ENCODE measurements at places on chromosomes 3 and 15.

- peak; percentile 27 for DNase-seq
These were observed 35.8 kb upstream of the THSD4 start for GRCh38 chr15:71079208-71080044.

DNA sequence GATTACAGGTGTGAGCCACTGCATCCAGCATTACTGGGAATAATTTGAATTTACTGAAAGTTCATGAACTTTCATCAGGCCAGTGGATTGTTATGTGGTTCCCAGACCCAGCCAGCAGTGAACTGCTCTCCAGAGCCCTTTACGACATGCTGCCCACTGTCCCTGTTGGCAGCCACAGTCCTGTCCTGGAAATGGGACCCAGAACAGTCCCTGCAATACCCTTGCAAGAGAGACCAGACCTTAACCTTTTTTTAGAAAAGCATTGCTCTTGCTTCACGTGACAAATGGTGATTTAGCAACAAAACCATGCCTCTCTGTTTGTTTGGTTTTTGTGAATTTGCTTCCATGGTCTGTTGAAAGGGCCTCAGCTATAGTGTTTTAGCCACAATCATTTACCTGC lies 367.3 kb upstream of the C2CD4B start:
- DNase-seq = no peak

- DNase-seq = no peak
These were observed 79.4 kb downstream of the RPLP1 start for GRCh38 chr15:69532066-69532465.

- peak; percentile 48 for DNase-seq
These were observed 574 bp downstream of the NGRN start for GRCh38 chr15:90266061-90266431.

DNA sequence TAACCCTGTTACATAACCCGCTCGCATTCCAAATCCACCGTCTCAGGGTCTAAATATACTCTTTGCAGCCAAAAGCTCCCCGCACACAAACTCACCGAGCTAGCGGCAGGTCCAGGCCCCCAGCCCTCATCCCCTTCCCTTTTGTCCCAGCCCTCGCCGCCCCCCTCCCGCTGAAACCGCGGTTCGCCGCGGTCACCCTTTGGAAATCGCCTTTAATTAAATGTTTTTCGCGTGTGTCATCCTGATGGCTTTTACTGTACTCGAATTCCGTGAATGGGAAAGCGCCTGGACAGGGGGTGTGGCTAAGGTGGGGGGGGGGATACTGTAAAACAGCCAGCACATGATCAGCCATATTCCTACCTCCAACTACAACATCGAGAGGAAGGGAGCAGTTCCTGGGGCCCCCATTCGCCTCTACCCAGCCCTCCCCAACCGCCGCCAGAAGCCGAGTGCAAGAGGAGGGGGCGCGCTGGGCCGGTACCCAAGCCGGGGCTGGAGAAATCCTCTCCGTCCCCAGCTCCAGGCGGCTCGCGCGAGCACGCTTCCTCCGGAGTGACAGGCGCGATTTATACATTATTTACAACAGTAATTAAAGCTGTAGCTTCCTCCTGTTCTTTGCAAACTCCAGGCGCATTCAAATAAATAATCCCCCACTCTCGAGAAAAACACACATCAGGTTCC lies 1.7 kb downstream of the RORA start:
- peak; percentile 20 for DNase-seq
